ENCODE measurements at places on chromosomes 1 and 21. TPM values are rescaled to one million over a fixed set of nuclear protein-coding genes. Genes with fewer than 3 reads are reported as not detected.

The SLC35E2B gene
- polyA plus RNA-seq: 37.7 TPM

The SPRR1B gene
- not detected for polyA plus RNA-seq

The BACE2 gene
- polyA plus RNA-seq: 0.82 TPM

The CD101 gene
- 1.4 TPM for polyA plus RNA-seq

The CRNN gene
- not detected for polyA plus RNA-seq

The RHD gene
- polyA plus RNA-seq: 0.21 TPM

The SIM2 gene
- not detected for polyA plus RNA-seq

The SLC19A2 gene
- 0.51 TPM for polyA plus RNA-seq

The S100A2 gene
- polyA plus RNA-seq: not detected

The BNIPL gene
- polyA plus RNA-seq: not detected

The TSEN15 gene
- polyA plus RNA-seq: 87.9 TPM

The DCST1 gene
- polyA plus RNA-seq: not detected

The ERICH3 gene
- 0.18 TPM for polyA plus RNA-seq

The NEGR1 gene
- polyA plus RNA-seq: not detected

The IL10 gene
- polyA plus RNA-seq: not detected

The AVPR1B gene
- not detected for polyA plus RNA-seq

The GPR153 gene
- 0.58 TPM for polyA plus RNA-seq

The KIRREL1 gene
- polyA plus RNA-seq: not detected

The VANGL1 gene
- polyA plus RNA-seq: 12.5 TPM

The NAV1 gene
- 0.23 TPM for polyA plus RNA-seq

The TNFRSF14 gene
- polyA plus RNA-seq: 62.5 TPM

The KCNJ9 gene
- polyA plus RNA-seq: not detected

The DNASE2B gene
- not detected for polyA plus RNA-seq

The AKR1A1 gene
- polyA plus RNA-seq: 94.6 TPM

The IGSF21 gene
- not detected for polyA plus RNA-seq

Measured in immature natural killer cell (primary cell).